PC-9 (cell line): ENCODE measurements at places on chromosomes 7 and 10.

GRCh38 chr7:80165177-80165576 lies 30.5 kb downstream of the GNAI1 start:
- DNase-seq = no peak

DNA sequence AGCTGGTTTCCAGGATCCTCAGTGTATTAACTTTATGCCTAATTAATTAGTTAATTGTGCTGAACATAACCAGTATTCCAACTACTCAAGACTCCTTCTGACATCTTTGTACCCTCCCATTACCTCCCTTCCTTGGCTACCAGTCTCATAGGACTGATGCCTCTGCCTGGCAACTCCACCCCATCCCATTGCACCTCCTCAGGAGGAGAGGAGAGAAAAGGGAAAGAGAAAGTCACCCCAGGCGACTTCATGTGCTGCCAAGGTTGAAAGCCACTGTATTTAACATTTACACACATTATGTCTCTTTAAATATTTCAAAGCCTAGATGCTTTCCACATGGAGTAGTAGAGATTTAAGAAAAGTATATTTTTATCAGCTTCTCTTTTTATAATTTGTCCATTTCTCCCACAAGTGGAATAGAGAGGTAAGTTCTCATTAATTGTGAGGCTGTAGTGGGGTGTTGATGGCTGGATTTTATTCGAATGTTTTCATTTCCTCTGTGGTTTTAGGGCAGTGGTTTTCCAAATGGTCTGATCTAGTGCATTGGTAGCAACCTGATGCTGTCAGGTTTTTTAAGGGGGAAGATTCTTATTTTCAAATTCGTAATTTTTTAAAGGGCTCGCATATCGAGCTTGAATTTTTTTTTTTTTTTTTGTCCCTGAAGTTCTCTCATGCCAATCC lies 148.0 kb downstream of the BICC1 start:
- no peak for DNase-seq

- peak; percentile 11 for DNase-seq
These were observed 26.7 kb downstream of the ERCC6 start for GRCh38 chr10:49512121-49512809.

GRCh38 chr7:41047789-41048191 lies 655.1 kb downstream of the INHBA start:
- DNase-seq = peak; percentile 62

DNA sequence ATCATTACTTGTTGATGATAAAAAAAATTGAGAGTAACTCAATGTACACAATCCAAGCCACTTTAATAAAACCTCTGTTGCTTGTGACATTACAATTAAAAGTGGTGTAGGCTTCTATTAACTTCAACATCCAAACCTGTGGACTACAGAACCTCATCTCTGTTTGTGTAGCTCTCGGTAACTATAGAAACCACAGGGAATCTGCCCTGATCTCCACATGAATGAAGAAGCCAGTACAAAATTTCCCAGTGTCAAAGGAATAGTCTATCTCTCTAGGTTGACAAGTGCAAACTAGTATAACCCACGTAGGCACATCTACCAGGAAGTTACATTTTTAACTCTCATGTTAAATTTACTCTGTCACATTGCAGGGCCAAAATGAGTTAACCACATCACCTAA lies 204.3 kb downstream of the CHCHD3 start:
- no peak for DNase-seq

DNA sequence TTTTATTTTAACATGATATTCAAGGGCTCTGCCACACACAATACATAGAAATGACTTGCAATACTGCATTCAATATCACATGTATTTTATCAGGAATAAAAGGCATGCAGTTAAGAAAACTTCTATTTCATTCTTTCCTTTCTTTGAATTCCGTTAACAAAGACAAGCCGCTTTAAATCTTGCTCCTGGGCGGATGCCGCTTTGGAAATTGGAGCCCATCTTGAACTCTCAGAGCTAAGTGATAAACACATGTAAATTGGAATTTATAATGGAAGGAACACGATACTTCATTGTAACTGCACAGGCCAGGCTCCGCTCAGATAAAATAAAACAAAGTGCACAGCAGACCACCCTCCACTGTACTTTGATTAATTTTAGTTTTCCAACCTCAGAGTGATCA lies 774.5 kb upstream of the COBL start:
- no peak for DNase-seq

DNA sequence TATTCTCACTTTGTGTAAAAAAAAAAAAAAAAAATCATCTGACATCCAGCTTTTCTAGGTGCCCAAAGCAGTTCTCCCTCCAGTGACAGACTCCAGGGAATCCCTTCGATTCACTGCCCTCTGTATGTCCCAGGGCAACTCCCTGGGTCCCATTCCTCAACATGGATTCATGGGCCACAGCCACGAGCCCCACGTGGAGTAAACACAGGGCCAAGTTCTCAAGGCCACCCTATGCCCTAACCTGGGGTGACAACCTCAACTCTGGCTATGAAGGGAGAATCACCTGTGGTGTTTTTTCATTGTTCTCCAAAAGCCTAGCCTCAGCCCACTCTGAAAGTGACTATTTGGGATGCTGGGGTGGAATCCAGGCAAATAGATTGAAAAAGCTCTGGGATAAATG lies 3.4 kb downstream of the BNIP3 start:
- DNase-seq = no peak

DNA sequence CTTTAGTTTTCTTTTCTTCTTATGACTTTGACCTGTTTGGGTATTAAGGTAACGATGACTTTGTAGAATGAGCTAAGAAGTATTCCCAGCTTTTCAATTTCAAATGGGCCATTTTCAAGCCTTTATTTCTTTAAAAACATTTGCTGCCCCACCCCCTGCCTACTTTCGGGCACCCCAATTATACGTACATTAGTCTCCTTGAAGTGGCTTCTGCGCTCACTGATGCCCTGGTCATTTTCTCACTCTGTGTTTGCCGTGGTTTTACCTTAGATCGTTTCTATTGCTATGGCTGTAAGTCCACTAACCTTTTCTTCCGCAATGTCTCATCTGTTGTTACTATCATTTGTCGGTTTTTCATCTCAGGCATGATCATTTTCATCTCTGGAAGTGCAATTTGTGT lies 24.9 kb downstream of the FOXL3 start:
- no peak for DNase-seq

DNA sequence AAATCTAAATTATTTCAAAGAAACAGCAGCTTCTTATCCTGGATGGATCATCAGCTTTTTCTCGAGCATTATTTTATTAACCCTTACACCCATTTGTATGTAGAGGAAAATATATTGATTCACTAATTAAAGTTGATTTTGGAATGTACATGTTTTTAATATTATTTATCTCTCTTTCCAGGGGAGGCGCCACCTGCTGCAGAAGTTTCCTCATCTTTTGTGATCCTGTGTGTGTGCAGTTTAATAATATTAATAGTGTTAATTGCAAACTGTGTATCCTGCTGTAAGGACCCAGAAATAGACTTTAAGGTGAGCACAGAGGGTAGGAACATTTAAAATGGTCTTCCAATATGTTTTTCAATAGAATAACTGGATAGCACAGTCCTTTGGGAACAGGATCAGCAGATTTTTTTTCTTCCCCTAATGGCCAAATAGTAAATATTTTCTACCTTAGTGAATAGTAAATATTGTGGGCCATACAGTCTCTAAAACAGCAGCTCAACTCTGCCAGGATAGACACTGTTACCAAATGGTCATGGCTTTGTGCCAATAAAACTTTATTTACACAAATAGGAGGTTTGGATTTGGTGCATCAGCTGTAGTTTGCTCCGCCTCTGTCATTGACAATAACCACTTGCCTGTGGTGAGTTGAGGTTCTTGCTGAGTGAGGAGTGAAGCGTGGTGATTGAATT lies 30.6 kb downstream of the LMTK2 start:
- DNase-seq = no peak

GRCh38 chr7:133344275-133344674 lies 91.4 kb downstream of the EXOC4 start:
- no peak for DNase-seq

- DNase-seq = no peak
These were observed 54.4 kb downstream of the ZNF503 start for GRCh38 chr10:75347186-75347585.

DNA sequence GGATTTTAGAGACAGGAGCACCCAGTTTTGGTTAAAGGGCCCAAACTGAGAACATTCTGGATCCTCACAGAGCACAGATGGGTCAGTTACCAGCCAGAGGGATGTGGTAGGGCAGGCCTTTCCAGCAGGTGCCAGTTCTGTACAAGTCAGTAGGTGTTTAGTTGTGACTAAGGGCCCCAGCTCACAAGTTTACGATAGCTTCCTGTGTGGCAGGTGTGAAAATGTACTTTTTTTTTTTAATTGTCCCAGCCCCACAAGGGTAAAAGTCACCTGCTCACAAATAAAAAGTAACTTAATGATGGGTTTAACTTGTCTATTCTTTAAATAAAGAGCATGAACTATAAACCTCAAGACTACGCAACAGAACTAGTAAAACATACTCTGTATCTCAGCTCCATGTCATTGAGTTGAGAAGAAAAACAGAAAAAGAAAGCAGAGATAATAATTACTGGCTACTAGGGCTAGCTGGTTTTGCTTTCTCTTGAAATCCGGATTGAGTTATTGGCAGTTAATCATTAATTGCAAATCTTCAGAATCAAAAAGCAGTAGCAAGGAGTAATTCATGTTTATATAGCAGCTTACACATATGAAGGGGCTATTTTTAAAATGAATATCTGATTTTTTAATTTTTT lies 15.4 kb downstream of the NFE2L3 start:
- DNase-seq = no peak

DNA sequence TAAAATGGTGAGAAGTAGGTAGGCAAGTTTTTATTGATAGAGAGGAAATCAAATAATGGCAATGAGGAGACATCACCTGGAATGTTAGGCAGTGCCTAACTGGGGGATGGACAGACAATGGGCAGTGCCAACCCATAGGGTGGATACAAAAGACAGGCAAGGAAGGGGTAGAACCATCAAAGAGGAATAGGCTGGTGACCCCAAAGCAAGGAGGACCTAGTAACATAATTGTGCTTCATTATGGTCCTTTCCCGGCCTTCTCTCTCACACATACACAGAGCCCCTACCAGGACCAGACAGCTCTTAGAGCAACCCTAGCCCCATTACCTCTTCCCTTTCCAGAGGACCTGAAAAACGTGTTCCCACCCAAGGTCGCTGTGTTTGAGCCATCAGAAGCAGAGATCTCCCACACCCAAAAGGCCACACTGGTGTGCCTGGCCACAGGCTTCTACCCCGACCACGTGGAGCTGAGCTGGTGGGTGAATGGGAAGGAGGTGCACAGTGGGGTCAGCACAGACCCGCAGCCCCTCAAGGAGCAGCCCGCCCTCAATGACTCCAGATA lies 30.0 kb downstream of the PRSS2 start:
- DNase-seq = no peak

GRCh38 chr7:143882020-143882603 lies 19.9 kb downstream of the TCAF1 start:
- no peak for DNase-seq

DNA sequence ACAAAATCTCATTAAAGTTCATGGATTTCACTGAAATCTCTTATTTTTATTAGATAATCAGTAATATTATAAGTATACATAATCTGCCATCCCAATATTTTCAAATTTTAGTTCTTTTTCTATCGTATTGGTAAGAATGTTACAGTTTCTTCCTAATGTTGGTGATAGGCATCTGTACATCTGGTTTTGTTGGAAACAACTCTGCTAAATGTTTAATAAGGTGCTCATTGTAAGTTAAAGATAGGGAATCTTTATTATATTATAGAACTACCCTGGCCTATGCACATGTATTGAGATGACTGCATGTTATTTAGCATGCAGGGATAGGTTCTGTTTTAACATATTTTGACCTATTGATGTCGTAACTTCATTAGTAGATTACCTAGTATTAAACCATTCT lies 188.6 kb upstream of the PRPS1L1 start:
- no peak for DNase-seq

GRCh38 chr10:124336186-124336585 lies 82.5 kb downstream of the OAT start:
- no peak for DNase-seq

DNA sequence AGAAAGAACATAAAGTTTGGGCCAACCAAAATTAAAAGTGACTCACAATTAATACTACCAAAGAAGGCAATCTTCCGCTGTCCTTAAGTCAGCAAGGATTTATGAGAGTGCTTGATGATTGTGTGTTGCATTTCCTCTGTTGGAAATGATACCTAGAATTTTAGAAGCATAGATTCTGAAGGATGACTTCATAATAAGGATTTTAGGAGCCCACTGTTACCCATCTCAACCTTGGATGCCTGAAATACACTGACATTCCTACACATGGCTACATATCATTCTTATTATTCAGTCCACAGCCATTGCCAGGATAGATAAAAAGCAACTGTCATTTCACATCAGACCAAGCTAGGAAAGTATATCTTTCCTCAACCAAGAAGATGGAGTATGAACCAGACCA lies 823.8 kb downstream of the LRMDA start:
- DNase-seq = no peak

DNA sequence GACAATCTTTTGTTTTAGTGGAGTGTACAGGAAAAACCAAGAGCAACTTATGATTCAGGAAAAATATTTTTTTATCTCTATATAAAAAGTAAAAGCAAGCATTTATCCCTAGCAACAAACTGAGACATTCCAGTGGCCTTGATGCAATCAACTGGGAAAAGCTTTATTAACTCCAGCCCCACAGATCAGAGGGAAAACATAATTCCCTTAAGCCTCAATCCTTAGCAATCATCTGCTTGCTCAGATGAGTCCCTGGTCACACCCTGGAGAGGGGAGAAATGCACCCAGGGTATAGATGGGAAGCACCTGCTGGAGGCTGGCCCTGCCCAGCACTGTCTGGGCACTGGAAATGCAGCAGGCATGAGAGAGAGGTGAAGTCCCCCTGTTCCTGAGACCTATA lies 636.6 kb downstream of the TNS3 start:
- no peak for DNase-seq

DNA sequence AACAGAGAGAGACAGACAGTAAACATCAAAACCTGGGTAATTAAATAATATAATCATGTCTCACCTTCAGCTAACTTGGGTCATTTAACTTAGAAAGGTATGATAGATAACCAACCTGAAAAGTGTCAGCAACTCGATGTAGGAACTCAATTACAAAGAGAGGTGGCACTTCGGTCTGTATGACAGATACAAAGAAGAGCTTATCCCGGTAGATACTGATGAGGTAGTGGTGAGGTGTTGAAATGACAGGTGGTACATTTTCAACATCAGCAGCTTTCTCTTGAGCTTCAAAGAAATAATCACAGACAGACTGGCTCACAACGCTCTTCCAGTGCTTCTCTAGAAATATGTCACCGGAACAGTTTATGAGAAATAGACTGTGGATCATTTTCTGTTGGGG lies 12.6 kb downstream of the AP3M1 start:
- DNase-seq = no peak

DNA sequence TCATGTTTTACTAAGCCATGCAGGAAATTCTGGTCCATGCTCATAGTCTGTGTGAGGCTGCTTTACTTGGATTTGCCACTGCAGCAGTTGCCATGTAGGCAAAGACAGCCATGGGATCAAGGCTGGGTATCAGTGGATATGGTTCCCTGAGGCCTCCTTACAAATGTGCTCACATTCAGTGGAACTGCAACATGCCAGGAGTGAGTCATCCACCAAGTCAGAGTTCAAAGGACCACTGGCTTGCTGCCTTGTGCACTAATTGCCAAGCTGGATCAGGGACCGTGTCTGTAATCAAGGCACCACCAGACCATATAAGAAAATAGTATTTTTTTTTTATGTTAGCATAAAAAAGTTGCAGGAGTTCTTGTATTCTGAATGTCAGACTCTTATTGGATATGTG lies 101.0 kb downstream of the CDCA7L start:
- DNase-seq = no peak
